Choroid plexus epithelial cell (primary cell): ENCODE measurements at places on chromosomes 3 and 15.

DNA sequence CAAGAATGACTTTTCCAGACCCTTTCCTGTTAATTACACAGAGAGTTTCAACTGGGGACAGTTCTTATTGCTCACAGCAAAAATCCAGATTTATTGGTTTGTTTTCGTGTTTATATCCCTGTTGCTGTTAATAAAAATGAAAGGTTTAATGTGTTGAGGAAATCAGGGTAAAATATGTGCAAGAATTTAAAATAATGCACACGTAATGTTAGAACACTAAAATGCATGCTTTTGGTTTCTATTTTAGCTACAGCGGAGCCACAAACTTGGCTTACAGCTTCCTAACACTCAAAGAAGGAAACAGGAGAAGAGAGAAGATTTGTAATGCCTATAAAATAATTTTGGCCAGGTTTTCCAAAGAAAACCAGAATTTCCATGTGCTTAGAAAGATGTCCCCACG is 62.7 kb downstream of the CASR start:
- DNase-seq, result no peak

DNA sequence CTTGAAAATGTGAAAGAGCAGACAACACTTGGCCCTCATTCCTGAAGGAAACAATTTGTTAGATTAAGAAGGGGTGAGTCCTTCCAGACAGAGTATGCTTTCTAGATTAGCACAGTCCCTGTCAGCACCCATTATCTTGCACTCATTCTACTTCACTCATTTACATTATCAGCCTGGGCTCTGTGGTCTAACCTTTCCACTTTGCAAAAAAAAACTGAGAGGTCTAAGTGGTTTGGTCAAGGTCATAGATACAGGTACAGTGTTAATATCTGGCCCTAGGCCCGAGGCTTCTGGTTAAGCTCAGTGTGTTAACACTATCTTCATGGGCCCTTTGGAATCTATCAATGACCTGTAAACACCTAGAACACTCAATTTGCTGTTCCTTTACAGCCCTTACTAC is 123.4 kb upstream of the LRRN1 start:
- DNase-seq, result no peak

DNA sequence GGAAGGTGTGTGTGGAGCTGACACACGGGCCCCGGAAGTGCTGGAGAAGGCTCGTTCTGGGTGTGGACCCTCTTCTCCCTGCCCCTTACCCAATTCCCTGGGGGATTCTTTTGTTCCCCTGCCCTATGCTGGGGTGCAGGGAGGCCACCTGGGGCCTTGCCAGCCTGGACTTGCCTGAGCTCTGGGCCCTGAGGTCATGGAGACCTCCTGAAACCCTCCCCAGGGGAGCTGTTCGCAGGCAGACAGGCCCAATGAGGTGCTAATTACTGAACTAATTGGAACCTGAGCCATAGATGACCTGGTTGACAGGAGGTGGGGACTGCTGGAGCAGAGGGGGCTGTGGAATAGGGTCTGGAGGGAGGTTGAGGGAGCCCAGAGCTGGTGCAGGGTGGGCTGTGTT is 9.4 kb upstream of the C15orf39 start:
- no peak for DNase-seq

DNA sequence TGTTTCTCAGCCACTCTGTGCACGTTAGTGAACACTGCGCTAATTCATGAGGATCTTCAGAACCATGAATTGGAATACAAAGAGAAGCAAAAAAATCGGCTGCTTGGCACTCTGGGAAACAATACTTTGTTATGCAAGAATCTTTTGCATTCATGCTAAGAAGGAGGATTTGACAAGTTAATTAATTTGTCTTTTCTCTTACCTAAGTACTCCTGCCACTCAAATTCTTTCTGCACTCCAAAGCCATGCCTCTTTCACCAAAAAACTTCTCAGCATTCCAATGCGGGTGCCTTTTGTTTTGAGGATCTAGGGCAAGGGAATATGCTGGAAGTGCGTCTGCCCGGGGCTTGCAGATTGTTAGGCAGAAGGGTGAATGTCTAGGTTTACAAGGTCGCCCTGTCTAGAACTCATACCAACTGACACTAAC is 11.3 kb upstream of the KAT2B start:
- DNase-seq, result no peak

DNA sequence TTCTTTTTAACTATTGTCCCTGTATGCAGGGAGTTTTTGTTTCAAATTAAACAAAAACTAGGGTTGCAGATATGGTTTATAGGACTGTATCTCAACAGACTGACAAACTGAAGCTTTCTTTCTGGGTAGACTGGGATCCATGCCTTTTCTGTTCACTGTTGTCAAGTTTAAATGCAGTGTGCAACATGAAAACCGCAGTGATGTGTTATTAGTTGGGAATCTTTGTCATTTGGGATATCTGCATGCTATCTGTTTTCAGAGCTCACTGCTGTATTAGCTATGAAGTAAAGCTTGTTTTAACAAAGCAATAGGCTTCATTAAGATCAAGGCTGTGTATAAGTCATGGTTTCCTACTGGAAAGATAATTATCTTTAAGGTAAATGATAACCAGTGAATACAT is 21.4 kb upstream of the MCF2L2 start:
- DNase-seq, result no peak

DNA sequence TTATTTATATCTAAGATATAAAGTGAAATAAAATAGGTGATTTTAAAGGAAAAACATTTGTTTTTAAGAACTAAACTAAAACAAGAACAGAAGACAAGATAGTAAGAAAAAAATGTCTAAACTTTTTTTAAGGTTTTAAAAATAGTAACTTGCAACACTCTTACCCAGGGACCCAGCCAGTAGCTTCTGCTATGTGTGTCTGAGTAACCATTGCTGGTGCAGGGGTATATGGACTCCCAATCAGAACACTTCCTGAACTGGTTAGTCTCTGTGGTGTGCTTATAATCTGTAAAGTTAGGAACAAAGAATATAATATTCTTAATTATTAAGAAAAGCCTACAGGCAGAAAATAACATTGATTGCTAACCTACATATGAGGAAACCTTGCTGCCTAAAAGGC is 118.4 kb downstream of the ATP1B3 start:
- DNase-seq, result no peak

GRCh38 chr3:24401090-24401810 is 93.4 kb downstream of the THRB start:
- peak; percentile 25 for DNase-seq

DNA sequence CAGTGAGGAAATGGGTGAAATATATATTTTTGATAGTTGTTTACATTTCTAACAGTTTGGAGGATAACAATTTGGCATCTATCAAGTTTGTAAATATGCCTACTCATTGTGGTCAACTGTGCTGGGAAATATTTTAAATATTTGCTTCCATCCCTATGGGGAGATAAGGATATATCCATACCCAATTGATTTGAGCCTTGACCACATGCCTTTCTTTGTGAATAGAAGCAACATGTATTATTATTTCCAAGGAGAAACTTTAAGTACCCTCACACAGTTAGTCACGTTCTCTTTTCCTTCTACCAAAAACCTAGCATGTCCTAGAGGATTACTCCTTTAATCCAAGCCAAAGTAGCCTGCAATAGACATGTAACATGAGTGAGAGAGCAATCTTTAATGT is 245.4 kb upstream of the CBLB start:
- peak; percentile 64 for DNase-seq

DNA sequence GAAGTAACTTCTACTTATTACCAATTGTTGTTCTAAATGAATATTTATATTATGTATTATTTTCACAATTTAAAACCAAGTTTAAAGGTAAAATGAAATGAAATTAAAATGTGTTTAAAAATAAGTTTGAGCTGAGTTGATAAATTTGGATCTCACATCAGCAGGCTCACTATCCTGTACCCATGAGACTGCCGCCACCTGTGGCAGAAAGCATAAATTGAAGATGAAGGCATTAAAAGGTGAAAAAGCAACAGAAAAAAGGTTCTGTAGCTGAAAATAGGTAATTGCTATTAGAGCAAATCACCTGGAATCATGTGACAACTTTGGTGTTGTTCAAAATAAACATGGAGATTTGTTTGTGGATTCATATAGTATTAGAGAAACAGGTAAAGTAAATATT is 133.0 kb upstream of the CADM2 start:
- no peak for DNase-seq

- DNase-seq, result no peak
Observed at GRCh38 chr3:14406336-14406735, 3.9 kb downstream of the SLC6A6 start.

DNA sequence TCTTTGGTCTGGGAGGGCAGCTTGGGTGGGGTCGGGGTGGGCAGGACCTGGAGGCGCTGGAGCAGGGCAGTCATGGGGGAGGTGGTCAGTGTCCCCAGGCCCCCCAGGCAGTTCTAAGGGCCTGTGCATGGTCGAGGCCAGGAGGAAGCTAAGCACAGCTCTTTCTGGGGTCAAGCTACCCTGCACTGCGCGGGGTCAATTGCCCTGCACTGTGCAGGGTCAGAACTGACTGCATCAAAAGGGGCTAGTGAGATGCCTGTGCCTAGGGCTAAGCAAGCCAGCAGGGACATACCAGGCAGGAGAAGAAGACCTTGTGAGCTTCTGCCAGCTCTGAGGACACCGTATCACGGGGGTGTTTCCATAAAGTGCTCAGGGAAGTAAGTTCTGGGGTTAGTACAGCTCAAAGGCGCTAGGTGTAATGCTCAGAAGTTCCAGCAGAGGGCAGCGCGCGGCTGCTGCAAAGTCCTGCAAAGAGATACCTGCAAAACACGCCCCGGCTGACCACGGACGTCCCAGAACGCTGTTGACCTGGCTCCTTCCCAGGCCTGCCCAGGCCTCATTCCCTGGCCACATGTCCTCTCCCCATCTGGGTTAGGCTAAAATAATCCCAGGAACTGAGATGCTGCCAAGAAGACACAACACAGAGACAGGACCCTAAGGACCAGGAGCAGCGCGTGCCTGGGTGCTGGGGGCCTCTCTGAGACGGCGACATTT is 18.8 kb upstream of the IQSEC1 start:
- DNase-seq, result peak; percentile 84

DNA sequence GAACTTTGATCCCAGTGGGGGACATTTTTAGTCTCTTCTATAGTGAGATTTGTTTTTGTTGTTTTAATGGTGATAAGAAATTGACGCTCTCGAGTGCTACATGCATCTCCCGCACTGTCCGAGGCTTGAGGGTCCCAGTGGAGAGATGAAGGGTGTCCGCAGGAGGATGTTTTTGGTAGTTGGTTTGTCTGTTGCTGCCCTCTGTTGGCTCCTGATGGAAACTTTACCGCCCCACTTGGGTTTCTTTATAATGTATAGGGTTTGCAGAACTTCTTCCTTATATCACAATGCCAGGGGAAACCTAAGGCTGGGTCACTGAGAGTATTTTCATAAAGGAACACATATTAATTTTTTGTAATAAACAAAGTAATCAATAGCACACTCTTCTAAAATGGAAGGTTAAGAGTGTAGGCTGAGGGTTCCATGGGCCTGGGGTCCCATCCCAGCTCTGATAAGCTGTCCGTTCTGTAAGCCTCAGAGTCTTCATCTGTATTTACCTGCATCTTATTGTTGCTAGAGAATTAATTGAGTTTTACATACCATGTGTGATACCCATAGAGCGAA is 185.3 kb upstream of the FEZF2 start:
- peak; percentile 51 for DNase-seq

GRCh38 chr3:140128217-140128616 is 193.2 kb downstream of the CLSTN2 start:
- no peak for DNase-seq

DNA sequence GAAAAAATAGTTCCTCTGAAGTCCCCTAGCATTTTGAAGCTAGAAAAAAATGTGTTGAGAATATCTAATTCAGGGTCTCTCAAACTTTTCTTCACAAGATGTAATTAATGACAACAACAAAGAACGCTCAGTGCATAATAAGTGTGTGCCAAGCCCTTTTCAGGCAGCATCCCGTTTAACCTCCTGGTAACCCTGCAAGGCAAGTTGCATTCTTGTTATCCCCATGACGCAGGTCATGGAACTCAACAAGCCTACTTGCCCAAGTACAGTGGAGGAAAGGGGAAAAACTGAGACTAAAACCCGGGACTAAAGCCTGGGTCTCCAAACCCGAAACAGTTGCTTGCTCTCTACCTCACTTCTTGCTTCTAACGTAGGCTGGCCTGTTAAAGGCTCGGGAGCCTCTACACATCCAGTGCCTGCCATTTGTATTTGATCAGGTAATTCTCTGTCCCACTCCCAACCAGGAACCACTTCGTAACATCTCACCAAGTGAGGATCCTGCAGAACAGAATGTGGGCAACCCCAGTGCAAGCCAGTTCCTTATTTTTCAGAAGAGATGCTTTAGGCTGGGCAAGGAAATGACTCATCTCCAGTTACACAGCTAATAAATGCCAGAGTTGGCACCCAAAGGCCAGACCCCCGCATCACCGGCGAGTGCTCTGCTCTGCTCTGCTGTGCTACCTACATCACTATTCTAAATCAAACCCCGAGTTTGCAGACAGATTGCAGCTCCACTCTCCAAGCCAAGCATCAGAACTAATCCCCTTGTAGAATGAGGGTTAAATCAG is 28.3 kb downstream of the LMCD1 start:
- DNase-seq, result no peak

DNA sequence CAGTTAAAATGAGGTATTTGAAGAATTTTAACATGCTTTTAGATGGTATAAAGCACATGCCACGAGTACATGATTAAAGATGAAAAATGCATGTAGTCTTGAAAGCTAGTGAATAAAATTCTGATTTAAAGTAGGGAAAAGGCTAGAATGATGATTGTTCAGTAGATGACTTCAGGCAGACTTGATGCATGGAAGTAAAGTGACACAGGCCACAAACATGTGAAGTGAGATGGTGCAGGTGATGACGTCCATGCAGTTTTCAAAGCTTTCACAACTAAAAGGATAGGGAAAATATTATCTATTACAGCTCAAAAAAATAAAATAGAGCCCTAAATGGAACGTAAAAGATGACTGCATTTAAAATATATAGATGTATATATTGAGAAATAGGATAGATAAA is 140.9 kb downstream of the TFG start:
- DNase-seq, result no peak

GRCh38 chr15:82810061-82810889 is 847 bp downstream of the WHAMM start:
- DNase-seq, result peak; percentile 82

DNA sequence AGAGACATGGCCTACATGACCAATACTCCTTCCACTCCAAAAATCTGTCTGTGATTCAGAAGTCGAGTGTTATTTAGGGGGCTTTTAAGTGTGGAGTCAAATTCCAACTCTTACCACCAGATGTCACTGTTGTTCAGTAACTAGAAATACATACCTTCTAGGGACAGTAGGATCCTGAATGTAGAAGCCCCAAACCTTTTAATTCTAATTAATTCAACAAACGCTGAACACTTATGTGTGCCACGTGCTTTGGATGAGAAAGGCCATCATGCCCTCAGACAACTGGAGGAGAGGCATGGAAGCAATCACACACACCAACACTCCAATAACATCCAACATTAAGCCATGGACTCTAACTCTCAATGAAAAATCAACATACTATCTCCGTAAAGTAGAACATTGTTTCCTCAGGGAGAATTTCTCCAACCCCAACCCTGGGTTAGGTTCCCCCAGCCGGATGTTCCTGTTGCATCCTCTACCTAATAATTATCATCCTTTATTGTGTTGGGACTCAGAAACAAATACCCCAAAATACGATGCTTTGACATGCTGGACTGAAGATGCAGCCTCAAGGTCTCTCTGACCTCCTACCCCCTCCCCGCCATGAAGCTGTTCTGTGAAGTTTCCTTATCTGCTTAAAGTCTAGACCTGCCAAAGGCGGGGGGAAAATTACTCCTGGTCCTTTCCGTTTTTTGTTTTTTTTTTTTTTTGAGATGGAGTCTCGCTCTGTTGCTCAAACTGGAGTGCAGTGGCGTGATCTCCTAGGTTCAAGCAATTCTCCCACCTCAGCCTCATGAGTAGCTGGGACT is 8.0 kb upstream of the CCDC13 start:
- DNase-seq, result peak; percentile 89

GRCh38 chr3:56923526-56924224 is 121.9 kb upstream of the ARHGEF3 start:
- DNase-seq, result peak; percentile 55
